ENCODE measurements at places on chromosomes 11 and 22. TPM values are rescaled to one million over a fixed set of nuclear protein-coding genes. Genes with fewer than 3 reads are reported as not detected.

DNA sequence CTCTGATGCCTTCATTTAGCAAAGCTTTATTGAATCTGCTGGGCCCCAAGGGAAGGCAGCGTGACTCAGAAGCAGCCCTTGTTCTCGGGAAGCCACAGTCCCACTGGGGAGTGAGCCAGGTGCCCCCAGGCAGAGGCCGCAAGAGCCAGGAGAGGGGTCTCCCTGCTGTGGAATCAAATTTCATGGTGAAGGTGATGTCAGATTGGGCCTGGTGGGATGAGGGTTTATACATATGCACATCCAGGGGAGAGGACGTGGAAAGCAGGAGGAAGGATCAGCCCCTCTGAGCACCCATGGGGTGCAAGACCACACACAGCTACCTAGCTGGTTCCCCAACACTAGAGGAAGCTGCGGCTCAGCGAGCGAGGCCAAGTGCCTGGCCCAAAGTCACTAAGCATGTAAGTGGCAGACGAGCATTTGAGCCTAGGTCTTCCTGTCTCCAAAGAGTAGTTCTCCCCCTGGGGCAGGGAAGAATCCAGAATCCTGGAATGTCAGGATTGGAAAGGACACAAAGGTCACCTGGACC, 2.0 kb downstream of the SYNGR1 start:
- peaks cover 9% of the 10 kb centered on the region for H3K4me1 ChIP-seq
- no peaks in the 10 kb centered on the region for H3K27me3 ChIP-seq
- no peak overlapping the region for H3K4me3 ChIP-seq
- H3K36me3 ChIP-seq = no peaks in the 10 kb centered on the region

- H3K36me3 ChIP-seq = no peaks in the 10 kb centered on the region
- H3K4me1 ChIP-seq = no peaks in the 10 kb centered on the region
- H3K27ac ChIP-seq = no peak overlapping the region
- no peaks in the 10 kb centered on the region for H3K27me3 ChIP-seq
Observed at GRCh38 chr11:33533386-33534052, 167.1 kb downstream of the C11orf91 start.

- H3K27me3 ChIP-seq = no peaks in the 10 kb centered on the region
- no peak overlapping the region for H3K27ac ChIP-seq
- no peaks in the 10 kb centered on the region for H3K36me3 ChIP-seq
- H3K4me1 ChIP-seq = peaks cover 3% of the 10 kb centered on the region
Observed at GRCh38 chr11:73425108-73425507, 48.9 kb downstream of the RELT start.

GRCh38 chr22:20155330-20156041, 4.6 kb upstream of the CCDC188 start:
- no peak overlapping the region for H3K27ac ChIP-seq
- no peaks in the 10 kb centered on the region for H3K27me3 ChIP-seq
- no peaks in the 10 kb centered on the region for H3K4me1 ChIP-seq
- H3K36me3 ChIP-seq = no peaks in the 10 kb centered on the region
- DNase-seq = no peak
- no peak overlapping the region for H3K4me3 ChIP-seq

DNA sequence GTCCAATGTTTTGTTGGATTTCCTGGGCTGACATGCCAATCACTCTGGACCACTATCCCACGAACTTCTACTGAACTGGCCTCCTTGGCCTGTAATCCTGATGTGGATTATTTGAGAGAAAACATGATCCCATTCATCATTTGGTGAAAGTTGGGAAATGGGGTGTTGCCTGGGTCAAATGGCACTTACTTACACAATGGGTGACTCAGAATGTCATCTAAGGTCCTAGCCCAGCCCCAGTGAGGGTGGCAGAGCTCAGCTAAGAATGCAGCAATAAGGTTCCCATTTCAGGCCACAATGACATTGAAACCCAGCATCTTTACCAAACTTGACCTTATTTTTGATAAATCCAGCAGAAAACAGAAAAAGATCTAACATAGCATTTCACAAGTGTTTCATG, 8.0 kb upstream of the DSCAML1 start:
- no peak for DNase-seq
- H3K36me3 ChIP-seq = no peaks in the 10 kb centered on the region
- no peak overlapping the region for H3K4me3 ChIP-seq
- peaks cover 4% of the 10 kb centered on the region for H3K4me1 ChIP-seq
- no peaks in the 10 kb centered on the region for H3K27me3 ChIP-seq

- DNase-seq = no peak
- H3K27ac ChIP-seq = no peak overlapping the region
- no peaks in the 10 kb centered on the region for H3K4me1 ChIP-seq
- no peaks in the 10 kb centered on the region for H3K36me3 ChIP-seq
Observed at GRCh38 chr11:39367534-39367933, 2091.9 kb downstream of the LRRC4C start.

GRCh38 chr11:73982595-73982989, at the start of gene UCP2:
UCP2 (minus strand) TSS chr11:73982843; CDS start chr11:73978378, 4,465 bp downstream.
- H3K27me3 ChIP-seq = no peaks in the 10 kb centered on the region
- H3K4me1 ChIP-seq = no peaks in the 10 kb centered on the region
- no peaks in the 10 kb centered on the region for H3K36me3 ChIP-seq

MIAT gene
- polyA plus RNA-seq = 0.15 TPM

LIN7C gene
- 10.5 TPM for polyA plus RNA-seq

DNA sequence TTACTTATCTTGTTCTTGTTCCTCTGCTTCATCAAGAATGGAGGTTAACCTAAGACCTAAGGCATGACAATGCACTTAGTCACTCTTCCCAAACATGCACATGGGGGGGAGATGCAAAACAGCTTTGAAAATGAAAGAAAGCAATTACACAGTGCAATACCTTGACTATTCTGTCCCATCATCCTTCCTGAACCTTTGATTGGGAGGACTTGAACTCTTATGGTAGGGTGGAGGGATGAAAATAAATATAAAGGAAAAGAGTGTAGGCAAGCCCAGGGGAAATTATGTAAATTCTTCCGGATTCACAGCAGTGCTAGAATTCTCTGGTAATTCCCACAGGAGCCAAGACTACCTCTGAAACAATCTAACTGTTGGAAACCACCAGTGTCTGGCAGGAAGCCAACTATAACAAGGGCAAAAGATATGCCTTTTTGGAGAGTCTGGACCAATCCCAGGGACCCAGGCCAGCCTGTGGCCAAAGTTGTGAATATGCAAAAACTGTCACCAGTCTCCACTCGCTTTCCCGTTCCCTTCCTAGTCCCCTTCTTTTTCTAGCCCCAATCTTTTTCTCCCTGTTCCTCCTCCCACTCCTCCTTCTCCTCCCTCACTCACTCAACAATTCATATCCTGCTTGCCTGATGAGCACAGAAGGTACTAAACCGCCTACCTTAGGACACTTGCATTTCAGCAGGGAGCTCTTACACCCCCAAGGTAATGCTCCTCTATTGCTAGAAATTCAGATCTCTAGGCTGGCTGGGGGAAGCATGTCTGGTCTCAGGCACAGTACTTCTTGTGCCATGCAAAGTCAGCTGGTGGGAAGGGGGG, 2.5 kb upstream of the RCN1 start:
- no peak overlapping the region for H3K4me3 ChIP-seq
- no peaks in the 10 kb centered on the region for H3K27me3 ChIP-seq
- no peaks in the 10 kb centered on the region for H3K36me3 ChIP-seq
- peaks cover 18% of the 10 kb centered on the region for H3K4me1 ChIP-seq
- no peak overlapping the region for H3K27ac ChIP-seq

DNA sequence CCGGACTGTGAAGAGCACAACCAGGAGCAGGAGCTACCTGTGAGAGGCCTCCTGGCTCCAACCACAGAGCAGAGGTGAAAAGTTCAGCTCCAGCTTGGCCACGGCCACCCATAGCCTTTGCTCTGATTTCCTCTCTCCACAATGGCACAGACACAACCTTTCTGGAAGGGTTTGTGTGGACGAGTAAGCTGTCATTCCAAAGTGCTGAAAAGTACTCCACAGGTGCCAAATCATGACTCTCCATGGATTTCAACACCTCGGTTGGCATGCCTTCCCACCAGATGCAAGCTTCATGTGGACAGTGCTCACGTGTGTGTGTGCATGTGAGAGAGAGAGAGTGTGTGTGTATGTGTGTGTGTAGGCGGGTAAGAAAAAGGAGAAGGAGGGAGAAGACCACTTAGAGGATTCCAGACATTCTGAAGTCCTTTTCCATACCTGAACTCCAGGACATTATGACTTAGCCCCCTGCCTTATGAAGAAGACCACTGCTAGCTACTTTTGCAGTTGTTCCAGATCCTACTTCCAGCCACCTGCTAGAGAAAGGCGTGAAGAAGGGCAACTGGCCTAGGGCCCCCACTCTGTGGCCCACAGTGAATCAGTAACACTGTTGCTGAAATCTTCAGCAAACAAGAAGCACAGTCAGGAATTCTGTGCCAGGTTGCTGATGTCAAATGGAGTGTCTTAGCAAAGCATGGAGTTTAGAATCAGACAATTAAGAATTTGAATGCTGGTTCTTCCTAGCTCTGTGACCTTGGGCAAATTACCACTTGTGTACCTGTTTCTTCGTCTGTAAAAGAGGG, 13.9 kb upstream of the NAV2 start:
- H3K27ac ChIP-seq = no peak overlapping the region
- no peak overlapping the region for H3K4me3 ChIP-seq
- no peak for DNase-seq

- H3K27ac ChIP-seq = no peak overlapping the region
- no peaks in the 10 kb centered on the region for H3K4me1 ChIP-seq
- H3K4me3 ChIP-seq = no peak overlapping the region
Observed at GRCh38 chr11:87871056-87871455, 304.2 kb downstream of the RAB38 start.

CSNK2A3 gene
- 2.4 TPM for polyA plus RNA-seq

APOBEC3C gene
- 88.9 TPM for polyA plus RNA-seq

- no peaks in the 10 kb centered on the region for H3K27me3 ChIP-seq
- H3K36me3 ChIP-seq = no peaks in the 10 kb centered on the region
- H3K4me1 ChIP-seq = peaks cover 3% of the 10 kb centered on the region
- DNase-seq = peak; percentile 18
- no peak overlapping the region for H3K4me3 ChIP-seq
Observed at GRCh38 chr11:95279921-95280868, 49.2 kb upstream of the SESN3 start.

GRCh38 chr11:68020575-68020974, 9.9 kb upstream of the NDUFS8 start:
- no peaks in the 10 kb centered on the region for H3K4me1 ChIP-seq
- H3K27ac ChIP-seq = no peak overlapping the region
- no peaks in the 10 kb centered on the region for H3K36me3 ChIP-seq
- no peaks in the 10 kb centered on the region for H3K27me3 ChIP-seq
- no peak overlapping the region for H3K4me3 ChIP-seq

ZBED4 gene
- 4.8 TPM for polyA plus RNA-seq

DNA sequence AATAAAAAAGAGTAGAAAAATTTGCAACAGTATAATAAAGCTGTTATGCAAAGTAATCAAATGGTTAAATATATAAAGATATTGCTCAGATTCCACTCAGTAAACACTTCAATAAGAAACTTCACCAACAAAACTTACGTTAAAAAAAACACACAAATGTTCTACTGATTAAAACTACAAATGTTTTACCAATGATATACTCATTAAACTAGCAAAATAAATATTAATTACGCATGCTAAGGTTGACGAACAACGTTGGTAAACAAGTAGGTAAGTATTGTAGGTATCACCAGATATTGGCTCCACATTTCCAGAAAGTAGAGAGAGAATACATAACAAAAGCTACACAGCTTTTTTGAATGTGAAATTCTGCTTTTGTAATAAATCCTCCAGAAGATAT, 12.6 kb downstream of the RDX start:
- H3K4me1 ChIP-seq = peaks cover 12% of the 10 kb centered on the region
- H3K36me3 ChIP-seq = no peaks in the 10 kb centered on the region
- no peak overlapping the region for H3K27ac ChIP-seq
- DNase-seq = no peak
- H3K27me3 ChIP-seq = no peaks in the 10 kb centered on the region

DNA sequence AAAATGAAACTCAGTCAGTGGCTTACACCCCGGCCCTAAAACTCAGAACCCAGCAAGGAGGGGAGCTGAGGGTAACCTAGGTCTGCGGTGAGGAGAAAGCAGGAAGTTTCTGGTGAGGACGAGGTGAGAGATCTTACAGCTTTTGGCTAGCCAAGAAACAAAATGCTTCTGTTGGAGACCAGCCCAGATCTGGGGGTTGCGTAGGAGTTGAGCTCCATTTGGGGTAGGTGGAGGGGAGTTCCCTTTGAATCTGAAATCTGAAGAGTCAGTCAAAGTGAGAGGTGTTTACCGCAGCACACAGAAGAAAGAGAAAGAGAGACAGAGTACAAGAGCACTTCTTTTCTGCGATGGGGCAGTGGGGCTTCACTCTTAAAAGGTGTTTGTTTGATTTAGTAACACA, 29.6 kb downstream of the EHF start:
- H3K27me3 ChIP-seq = no peaks in the 10 kb centered on the region
- no peak overlapping the region for H3K27ac ChIP-seq
- no peak for DNase-seq
- no peaks in the 10 kb centered on the region for H3K4me1 ChIP-seq
- H3K36me3 ChIP-seq = no peaks in the 10 kb centered on the region

DNA sequence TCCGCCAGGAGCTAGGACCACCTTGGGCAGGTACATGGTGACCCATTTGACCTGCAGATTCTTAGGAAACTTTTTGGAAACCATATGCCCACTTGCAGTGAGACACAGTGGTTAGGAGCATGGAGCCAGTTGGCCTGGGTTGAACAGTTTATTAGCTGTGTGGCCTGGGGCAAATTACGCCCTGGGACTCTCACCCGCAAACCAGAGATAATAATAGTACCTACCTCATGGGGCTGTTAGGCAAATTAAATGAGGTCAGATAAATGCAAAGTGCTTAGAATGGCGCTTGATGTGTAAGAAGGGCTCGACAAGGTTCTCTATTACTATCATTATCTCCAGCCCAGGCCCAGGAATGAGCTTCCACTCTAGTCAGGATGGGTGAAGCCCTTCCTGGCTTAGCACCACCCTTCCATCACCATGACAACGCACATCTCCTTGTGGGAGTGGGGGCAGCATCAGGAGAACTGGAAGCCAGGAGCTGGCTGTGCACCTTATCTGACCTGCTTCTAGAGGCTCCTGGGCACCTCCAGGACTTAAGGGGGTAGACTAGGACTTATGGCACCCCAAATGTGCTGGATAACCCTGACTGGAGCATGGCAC, 5.1 kb downstream of the SYT12 start:
- no peak overlapping the region for H3K27ac ChIP-seq
- DNase-seq = no peak
- H3K36me3 ChIP-seq = no peaks in the 10 kb centered on the region
- peaks cover 3% of the 10 kb centered on the region for H3K4me1 ChIP-seq
- no peaks in the 10 kb centered on the region for H3K27me3 ChIP-seq

TRPC6 gene
- polyA plus RNA-seq = 4.7 TPM

OR5B21 gene
- not detected for polyA plus RNA-seq

DEPDC7 gene
- 0.98 TPM for polyA plus RNA-seq

DNA sequence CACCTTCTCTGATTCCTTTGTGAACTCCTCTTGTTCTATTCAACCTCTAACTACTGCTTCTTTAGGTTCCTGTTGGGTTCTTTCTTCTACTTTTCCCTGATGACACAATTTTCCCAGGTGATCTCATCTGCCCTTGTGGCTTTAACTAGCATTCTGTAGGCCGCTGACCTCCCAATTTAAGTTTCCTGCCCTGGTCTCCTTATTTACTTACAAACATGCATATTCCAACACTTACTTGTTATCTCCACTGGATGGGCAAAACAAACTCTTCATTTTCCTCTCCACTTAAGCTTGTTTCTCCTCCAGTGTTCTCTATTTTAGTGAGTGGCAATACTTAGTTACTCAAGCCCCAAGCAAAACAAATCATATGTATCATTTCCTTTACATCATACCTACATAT, 734.5 kb downstream of the METTL15 start:
- H3K36me3 ChIP-seq = no peaks in the 10 kb centered on the region
- no peaks in the 10 kb centered on the region for H3K27me3 ChIP-seq
- H3K27ac ChIP-seq = no peak overlapping the region
- H3K4me1 ChIP-seq = no peaks in the 10 kb centered on the region
- H3K4me3 ChIP-seq = no peak overlapping the region
- no peak for DNase-seq

- no peaks in the 10 kb centered on the region for H3K36me3 ChIP-seq
- H3K27me3 ChIP-seq = no peaks in the 10 kb centered on the region
- no peaks in the 10 kb centered on the region for H3K4me1 ChIP-seq
Observed at GRCh38 chr22:19527861-19528417, 3.7 kb upstream of the CLDN5 start.

Data from ovary (tissue), 10 donors.